ENCODE measurements at places on chromosomes 2 and 18.

- DNase-seq, result no peak
Measured at GRCh38 chr2:54770211-54770610, 46.7 kb downstream of the EML6 start.

DNA sequence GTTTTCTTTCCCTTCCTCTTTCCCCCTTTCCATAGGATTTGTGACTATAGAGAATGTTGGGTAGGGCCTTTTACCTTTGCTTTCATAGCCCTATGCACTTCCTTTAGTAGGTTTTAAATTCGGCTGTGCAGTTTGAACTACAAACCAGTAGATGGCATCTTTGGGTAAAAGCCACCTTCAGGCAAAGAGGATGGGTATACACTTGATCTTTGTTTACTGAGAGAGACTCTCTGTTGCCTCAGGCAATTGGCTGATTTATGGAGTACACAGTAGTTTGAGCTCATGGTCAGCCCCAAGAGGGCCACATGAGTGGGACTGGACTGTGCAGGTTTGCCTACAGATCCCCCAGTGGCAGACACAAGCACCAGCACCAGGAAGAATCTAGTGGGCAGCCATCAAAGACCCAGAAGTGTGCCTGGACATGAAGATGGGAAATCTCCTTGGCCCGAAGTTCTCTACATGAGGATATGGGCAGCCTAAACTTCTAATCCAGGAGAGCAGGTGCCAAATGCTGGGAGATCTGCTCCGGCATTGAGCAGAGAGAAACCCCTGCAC is 1304.3 kb upstream of the DDX18 start:
- DNase-seq, result no peak

DNA sequence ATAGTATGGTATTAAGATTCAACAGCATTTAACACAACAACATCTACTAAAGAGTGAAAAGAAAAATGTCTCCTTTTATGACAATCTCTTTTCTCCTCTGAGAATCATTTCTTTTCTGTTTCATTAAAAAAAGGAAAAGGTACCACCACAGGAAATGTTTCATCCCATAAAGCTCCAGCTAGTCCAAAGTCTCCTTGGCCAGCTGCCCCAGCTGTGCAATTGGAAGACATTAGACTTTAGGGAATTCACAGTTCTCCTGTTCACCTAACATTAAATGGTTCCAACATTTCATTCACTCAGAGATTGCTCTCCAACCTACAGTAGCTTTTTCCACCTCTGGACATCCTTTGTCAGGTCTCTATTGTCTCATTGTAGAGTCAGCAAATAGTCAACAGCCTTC is 78.7 kb upstream of the YPEL5 start:
- DNase-seq, result no peak

- peak; percentile 24 for DNase-seq
Measured at GRCh38 chr2:88626171-88627054, 851 bp downstream of the EIF2AK3 start.

GRCh38 chr2:128495996-128496547 is 177.4 kb upstream of the HS6ST1 start:
- DNase-seq, result no peak

DNA sequence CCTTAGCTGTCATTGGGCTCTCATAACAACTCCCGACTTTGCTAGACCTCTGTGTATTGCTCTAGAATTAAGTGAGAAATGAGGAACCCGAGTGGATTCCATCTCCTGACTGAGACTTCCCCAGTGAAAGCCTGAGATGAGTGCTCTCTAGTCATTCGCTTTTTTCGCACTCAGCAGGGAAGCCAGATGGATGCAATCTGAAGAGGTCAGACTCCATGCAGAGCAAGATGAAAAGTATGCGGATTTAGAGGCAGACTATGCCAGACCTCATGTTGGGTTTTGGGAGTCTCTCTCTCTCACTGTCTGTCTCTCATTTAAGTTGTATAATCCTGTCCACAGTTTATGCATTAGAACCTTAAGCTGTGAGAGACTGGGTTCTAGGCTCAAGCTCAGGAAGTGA is 88.6 kb downstream of the SLC5A7 start:
- DNase-seq, result no peak
